ENCODE measurements at places on chromosomes 7 and 10.
A peak's percentile ranks its signal among the peaks of the same experiment; 100 is the strongest.

DNA sequence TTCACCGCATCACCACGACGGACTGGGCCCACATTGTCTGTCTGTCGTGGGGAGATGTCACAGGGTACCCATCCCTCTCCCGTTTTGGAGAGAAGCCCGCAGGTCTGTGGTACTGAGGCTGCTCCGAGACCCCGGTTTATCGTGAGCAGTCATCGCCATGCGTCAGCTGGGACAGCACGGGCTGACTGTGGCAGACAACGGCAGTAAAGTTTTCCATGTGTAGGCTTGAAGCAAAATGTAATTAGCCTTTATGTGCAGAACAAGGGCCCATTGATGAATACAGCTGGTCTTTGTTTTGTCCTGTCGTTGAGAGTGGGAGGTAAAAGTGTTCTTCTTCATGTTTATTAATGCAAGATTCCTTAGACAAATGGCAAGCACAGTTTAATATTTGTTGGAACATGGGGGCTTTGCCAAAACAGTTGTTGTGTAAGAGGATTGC lies 167.4 kb upstream of the SH2B2 start:
- no peak for DNase-seq

DNA sequence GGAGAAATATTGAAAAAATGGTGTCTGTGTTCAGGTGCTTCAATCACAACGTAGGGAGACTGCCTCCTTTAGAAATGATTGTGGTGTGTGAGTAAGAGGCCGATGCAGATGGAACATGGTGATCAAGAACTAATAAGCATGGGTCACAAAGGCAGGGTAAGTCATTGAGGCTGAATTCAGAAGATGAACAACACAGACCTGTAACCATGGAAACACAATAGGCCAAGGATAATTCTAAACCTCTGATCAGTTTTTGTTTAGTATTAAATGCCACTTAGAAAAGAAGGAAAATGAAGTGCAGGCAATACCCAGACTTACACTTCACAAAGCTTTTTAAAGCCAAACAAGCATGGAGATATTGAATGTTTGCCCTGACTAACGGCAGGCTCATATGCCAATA lies 32.8 kb upstream of the TAS2R16 start:
- DNase-seq, result no peak

- no peak for DNase-seq
Observed at GRCh38 chr10:104638861-104639589, 2.1 kb upstream of the SORCS3 start.

GRCh38 chr7:152902054-152902453 lies 142.5 kb downstream of the ACTR3B start:
- no peak for DNase-seq

- no peak for DNase-seq
Observed at GRCh38 chr10:79025199-79025832, 43.5 kb upstream of the ZMIZ1 start.

DNA sequence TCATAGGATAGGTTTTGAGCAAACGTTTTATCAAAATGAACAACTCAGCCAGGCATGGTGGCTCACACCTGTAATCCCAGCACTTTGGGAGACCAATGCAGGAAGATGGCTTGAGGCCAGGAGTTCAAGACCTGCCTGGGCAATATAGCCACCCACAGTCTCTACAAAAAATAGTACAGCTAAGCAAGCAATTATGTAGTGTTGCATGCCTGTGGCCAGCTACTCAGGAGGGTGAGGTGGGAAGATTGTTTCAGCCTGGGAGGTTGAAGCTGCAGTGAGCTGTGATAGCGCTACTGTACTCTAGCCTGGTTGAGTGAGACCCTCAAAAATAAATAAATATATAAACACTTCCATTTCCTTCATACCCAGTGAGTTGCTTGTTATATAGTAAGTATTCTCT lies 67.1 kb downstream of the LSMEM1 start:
- DNase-seq, result peak; percentile 14

- no peak for DNase-seq
Observed at GRCh38 chr7:14389181-14389591, 399.7 kb upstream of the ETV1 start.

DNA sequence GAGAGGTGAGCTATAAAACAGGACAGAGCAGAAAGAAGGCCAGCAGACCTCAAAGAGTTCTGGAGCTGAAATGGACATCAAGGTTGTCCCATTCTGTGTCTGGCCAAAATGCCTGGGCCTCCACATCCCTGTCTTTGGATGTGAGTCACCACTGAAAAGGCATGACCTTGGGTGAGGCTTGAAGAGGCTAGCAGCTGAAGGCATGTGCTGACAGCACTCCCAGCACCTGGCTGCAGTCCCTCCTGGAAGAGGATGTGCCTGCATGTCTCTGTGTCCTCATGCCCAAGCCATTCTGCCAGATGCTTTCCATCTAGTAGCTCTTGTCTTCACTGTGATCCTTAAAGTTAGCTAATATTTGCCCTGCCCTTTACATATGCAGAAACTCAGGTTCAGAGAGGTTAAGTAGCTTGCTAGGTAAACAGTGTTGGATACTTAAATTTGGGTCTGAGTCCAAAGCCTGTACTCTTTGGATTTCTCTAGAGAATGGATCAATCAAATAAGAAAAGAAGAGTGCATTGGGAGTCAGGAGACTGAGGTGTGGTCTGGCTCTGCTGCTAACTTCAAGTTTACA lies 35.8 kb downstream of the HECW1 start:
- DNase-seq, result peak; percentile 19

GRCh38 chr7:138864667-138865066 lies 66.7 kb upstream of the ATP6V0A4 start:
- DNase-seq, result peak; percentile 79

All from fibroblast of skin of right quadriceps (primary cell).